ENCODE measurements at places on chromosomes 4 and X.

DNA sequence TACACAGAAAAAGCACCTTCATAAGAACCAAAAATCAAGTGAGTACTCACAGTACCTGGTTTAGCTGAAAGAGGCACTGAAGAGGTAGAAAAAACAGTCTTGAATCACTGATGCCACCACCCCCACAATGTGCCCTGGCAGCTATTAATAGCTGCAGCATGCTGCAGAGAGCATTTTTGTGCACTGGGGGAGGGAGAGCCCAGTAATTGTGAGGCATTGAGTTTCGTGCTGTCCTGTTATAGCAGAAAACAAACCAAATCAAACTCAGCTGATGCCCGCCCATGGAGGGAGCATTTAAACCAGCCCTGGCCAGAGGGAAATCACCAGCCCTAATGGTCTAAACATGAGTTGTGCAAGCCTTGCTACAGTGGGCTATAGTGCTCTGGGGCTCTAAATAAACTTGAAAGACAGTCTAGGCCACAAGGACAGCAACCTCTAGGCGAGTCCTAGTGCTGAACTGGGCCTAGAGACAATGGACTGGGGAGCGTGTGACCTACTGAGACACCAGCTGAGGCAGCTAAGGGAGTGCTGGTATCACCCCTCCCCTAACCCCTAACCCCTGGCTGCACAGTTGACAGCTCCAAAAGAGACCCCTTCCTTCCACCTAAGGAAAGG, 106.3 kb upstream of the TMLHE start:
- DNase-seq: no peak

- DNase-seq: no peak
These were observed 509.6 kb upstream of the DIPK2B start for GRCh38 chrX:45710081-45710801.

GRCh38 chr4:137267024-137267423, 265.3 kb downstream of the PCDH18 start:
- no peak for DNase-seq

DNA sequence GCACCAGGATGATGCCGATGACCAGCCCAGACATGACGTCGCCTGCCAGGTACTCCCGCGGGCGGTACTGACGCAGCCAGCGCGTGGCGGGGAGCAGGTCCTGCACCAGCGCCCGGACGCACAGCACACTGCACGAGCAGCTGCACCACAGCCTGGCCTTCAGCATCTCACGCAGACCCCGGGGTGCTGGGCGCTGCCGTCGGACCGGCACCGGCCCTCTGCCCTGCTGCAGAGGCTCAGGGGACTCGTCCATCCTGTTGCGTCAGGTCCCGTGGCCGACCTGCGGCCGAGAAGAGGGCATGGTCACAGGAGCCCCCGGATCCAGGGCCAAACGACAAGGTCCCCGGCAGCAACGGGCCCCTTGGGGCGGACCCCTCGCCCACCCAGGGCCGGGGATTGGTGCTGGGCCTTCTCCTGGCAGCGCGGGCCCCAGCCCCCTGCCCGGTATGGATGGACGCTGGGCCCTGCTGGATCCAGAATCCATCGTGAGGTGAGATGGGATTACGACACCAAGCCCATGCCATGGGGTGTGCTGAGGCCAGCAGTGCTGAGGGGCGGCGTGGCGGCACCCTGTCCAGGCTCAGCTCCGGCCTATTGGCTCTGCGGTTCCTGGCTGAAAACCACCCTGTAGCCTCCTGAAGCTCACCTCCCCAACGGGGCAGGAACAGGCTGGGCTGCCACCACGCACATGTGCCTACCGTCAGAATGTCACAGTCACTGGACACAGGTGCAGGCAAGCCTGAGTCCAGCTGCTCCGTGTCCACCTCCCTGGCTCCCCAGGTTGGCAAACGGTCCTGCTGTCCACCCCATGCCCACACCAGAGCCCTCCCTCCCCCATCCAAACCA, 1.5 kb downstream of the SLC26A1 start:
- DNase-seq: no peak

DNA sequence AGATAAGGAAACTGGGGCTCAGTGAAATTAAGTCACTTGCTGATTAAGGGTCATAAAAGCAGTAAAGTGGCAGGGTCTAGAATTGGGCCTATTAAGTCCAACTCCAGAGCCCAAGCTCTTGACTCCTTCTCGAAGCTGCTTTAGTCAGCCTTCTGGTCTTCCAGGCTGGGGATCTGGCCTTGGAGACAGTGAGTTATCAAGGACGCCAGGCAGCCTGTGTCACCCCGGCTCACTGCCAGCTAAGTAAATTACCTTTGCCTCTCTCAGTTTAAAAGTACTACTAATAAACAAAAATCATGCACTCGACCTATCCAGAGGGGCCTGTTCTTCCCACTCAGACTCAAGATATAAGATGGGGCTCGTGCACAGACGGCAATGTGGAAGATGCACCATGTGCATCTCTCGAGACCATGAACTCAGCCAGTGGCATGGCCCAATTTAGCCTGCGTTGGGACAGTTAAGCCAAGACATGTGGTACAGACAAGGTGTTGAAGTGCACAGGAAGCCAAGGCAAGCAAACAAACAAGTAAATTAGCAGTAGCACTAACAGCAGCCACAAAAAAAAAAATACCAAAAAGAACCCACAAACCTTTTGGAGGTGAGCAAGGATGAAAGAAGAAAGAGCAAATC, 62.0 kb upstream of the MAP3K15 start:
- no peak for DNase-seq

GRCh38 chr4:137707102-137707620, 174.9 kb upstream of the PCDH18 start:
- no peak for DNase-seq

- no peak for DNase-seq
These were observed 20.4 kb downstream of the APOOL start for GRCh38 chrX:85024044-85024443.

- DNase-seq: no peak
These were observed 1.2 kb downstream of the MGST2 start for GRCh38 chr4:139666735-139667281.

DNA sequence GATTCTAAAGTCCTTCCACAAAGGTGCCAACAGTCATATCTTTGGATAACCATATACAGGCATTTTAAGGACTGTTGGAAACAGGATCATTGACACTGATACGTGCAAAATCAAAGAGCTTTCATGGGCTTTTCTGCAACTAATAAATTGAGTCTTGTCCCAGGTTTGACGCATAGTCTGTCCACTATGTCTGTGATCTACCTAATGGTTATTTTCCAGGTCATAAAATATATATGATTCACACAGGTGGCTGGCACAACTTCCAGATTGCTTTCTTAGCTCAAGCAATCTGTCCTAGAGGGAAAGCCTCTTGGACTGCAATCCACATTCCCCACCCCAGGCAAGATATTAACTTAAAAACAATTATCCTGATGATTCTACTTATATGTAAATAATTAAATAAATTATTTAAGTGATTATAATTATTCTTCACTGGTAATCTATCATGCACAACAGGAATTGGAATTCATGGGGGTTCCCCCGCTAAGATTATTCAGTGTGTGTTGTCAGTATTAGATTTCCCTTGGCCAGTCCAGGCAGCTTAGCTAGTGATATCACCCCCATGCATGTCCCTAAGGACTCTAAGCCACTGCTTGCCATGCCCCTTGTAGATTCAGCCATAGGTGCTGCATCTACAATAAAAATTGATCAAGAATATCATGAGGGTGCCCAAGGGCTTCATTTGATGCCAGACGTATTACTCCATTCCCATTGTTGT, 97.8 kb downstream of the TLL1 start:
- no peak for DNase-seq

DNA sequence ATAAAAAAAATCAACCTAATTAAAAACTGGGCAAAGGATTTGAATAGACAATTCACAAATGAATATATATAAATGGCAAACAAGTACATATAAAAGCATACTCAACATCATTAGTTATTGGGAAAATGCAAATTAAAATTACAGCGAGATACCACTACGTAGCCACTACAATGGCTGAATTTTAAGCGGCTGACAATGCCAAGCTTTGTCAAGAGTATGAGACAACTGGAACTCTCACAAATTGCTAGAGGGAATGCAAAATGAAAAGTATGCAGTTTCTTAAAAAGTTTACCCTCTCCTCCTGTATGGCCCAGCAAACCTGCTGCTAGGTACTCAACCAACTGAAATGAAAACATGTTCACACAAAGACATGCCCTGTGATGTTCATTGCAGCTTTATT, 34.8 kb downstream of the ZFP42 start:
- DNase-seq: no peak

- no peak for DNase-seq
These were observed 258.1 kb upstream of the AGTR2 start for GRCh38 chrX:115912372-115912897.

- DNase-seq: no peak
These were observed 238.7 kb downstream of the DHRSX start for GRCh38 chrX:2261831-2262667.

- no peak for DNase-seq
These were observed 83.6 kb downstream of the REPS2 start for GRCh38 chrX:17030092-17030491.

- no peak for DNase-seq
These were observed 395.8 kb upstream of the MAGEB18 start for GRCh38 chrX:25742334-25742733.

DNA sequence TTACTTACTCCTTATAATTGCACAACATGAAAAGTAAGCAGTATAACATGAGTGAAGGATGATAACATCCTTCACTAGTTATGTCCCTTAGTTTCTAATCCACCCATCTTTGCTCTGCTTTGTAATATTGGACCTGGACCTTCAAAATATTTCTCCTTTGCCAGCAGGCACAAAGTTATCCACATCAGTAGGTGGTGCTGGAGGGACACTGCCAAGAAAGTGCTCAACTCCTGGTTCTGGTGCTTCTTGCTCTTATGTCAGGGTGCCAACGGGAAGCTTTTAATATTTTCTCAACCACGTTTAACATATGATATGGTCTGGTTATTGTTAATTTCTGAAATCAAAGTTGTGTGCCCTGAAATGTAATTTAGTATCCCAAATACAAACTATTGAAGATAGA, 49.1 kb downstream of the TMEM165 start:
- no peak for DNase-seq

DNA sequence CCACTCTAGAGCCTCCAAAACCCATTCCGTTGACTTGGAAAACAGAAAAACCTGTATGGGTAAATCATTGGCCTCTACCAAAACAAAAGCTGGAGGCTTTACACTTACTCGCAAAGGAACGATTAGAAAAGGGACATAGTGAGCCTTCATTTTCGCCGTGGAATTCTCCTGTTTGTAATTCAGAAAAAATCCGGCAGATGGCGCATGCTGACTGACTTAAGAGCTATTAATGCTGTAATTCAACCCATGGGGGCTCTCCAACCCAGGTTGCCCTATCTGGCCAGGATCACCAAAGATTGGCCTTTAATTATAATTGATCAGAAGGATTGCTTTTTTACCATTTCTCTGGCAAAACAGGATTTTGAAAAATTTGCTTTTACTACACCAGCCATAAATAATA, 60.8 kb downstream of the ZNF732 start:
- no peak for DNase-seq

DNA sequence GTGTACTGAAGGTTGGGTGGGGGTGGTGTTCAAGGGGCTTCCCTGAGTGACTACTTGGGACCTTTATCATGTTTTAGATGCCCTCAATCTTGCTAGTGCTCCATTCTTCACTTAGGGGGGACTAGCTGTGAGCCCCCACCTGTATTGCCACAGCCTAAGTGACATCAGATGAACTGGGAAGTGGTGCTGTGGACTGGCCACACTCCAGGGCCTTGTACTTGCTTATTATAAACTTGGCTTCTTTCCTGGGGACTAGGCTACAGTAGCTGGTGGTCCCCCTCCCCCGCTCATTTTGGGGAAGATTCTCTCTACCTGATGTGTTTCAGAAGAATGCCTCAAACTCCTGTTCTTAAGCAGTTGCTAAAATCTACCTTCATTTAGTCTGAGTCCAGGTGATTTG, 46.7 kb upstream of the WDR1 start:
- DNase-seq: no peak

DNA sequence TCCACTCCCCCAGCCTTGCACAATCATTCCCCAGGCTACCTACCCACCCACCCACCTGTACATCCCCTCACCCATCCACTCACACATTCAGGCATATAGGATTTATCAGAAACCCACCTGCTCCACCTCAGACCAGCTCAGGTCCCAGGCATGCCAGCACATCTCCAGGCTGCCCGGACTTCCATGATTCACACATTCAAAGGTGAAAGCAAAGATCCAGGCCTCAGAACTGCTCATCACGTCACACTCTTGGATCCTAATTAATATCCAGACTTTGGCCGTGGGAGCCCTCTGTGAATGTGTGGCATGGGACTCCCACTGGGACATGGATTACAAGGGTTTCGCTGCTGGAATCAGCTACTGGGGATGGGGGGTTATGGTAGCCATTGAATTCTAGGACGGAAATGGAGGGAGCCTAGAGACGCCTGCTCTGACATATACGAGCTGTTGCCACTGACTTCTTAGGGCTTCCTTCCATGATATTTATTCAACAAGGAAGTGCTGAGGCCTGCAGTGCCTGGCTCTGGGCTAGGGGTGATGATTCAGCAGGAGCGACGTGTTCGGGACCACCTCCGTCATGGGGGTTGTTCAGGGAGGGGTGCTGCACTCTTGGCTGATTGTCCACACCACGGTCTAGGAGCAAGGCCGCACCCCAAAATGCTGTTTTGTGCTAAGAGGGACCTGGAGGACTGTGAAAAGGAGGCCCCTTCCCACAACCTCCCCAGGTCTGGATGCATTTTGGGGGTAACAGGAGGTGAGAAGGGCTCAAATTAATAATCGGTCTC, 56.9 kb upstream of the ADRA2C start:
- no peak for DNase-seq

DNA sequence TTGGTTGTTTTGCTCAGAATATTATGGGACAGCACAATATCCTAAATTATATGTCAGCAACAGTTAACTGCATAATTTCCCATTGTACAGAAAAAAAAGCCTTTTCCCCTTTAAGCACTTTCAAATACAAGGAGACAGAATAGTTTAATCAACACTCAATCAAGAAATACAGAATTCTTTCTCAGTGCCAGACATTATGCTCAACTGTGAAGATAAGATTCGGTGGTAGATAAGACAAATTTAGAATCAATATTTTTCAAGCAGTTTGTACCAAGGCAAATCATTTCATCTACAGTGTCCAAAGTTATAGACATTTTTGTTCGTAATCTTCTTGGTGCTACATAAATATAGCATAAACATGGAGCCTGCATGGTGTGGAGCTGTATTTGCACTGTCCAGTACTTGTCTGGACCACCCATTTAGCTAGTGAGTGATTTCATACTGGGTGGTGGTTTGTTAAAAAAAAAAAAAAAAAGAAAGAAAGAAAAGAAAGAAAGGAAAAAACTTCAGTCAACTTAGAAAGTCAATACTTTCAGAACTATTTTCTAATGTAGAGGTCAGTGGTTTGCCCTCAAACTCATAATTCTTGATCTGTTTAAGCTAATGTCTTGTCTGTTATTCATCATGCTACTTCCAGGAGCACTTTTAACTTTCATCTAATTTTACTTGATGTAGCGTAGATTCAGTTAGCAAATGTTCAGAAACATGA, 522.9 kb downstream of the FAT4 start:
- no peak for DNase-seq

DNA sequence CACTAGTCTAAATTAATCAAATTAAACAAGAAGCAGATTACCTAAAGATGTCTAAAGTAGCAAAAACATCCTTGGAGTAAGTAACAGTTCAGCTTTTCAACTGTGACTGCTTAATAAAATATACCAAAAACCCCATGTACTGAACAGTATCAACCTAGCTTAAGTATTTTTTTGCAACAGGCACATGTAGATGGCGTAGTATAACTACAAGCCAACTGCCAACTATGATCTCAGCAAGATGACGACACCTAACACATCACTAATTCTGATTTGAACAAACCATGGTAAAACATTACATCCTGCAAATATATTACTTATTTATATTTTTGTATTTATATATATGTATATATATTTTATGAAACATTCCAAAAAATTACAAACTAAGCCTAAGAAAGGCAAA, 24.5 kb downstream of the DHX15 start:
- no peak for DNase-seq

Data from vagina (tissue), 2 donors.